ENCODE measurements at places on chromosomes 5 and 9.

DNA sequence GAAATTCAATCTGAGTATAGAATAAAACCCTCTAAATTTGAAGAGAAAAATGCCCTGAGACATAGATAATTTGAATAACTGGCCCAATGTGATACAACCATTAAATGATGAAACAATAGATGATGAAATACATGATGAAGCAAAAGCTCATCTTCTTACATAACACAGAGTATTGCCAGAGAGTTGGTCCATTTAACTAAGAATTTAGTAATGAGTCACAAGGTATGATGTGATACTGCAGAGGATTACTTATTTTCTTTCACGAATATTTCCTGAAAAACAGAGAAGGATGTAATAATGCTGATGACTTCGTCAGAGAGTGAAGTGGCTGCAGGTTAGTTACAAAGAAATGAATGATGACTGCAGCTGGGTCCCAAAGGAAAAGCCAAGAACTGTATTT lies 379.3 kb downstream of the CDH12 start:
- DNase-seq: no peak

DNA sequence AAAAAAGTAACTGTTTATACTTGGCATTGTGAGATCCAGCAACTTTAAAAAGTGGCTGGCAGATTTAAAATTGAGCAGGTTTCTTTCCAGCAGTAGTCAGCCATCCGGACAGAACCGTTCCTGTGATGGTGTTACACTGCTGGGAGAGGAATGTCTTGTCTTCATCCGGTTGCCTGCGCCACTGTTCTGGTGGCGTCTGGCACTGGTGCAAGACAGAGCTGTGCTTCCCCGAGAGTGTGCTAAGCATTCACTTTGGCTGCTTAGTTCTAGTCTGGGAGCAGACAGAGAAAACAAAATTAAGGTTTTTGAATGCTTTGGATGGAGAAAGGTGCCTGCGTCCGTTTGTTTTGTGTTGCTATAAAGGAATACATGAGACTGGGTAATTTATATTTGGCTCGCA lies 35.5 kb upstream of the CREBRF start:
- no peak for DNase-seq

GRCh38 chr5:65191554-65192135 lies 290.1 kb downstream of the ADAMTS6 start:
- peak; percentile 34 for DNase-seq

GRCh38 chr5:175576096-175576495 lies 81.8 kb upstream of the HRH2 start:
- no peak for DNase-seq

- no peak for DNase-seq
Observed at GRCh38 chr5:89036166-89036565, 153.2 kb upstream of the MEF2C start.

DNA sequence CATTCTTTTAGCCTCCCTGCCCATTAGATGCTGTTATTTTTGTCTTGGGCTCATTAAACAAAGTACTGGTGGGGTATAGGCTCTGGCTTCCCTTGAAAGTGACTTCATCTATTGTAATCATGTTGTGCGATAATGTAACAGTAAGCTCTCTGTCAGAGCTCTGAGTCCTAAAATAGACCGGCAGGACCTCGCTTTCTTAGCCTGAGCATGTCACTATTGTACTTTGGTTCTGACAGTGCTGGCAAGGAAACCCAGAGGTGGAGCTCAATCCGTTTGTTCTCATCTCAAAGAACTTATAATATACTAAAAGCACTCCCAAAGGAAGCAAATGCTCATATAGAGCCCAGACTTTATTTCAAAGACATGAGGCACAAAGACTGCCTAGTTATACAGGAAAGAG lies 339.1 kb upstream of the CCNH start:
- DNase-seq: no peak

DNA sequence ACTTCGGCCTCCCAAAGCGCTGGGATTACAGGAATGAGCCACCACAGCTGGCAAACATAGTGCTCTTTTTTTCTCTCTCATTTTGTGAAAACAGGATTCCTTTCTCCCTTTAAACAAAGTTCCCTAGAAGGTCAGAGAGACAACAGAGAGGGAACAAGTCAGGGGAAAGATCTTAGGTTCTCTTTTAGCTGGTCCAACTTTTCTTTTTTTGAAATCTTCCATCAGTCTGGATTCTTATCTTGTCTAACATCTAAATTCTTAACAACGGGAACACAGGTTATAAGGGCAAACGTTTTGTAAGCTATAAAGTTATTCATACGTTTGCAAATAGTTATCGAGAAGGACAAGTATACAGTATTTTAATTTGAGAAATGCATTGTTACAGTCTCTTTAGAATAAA lies 224.1 kb upstream of the TBCA start:
- no peak for DNase-seq
